ENCODE measurements at places on chromosomes 4 and X.

DNA sequence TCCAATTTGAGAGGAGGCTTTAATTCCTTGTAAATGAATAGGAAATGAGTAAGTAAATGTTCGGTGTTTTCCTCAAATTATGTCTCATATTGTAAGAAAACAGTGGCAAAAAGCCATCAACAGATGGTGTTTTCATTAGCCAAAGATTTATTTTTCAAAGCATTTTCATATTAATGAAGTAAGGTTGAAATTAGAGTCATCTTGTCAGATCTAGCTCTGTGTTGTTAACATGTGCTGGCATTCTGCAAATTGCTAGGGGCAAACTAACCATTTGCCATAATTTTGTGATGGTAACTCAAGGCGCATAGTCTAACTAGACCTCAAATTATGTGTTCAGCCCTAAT lies 24.7 kb downstream of the MID2 start:
- DNase-seq = no peak

DNA sequence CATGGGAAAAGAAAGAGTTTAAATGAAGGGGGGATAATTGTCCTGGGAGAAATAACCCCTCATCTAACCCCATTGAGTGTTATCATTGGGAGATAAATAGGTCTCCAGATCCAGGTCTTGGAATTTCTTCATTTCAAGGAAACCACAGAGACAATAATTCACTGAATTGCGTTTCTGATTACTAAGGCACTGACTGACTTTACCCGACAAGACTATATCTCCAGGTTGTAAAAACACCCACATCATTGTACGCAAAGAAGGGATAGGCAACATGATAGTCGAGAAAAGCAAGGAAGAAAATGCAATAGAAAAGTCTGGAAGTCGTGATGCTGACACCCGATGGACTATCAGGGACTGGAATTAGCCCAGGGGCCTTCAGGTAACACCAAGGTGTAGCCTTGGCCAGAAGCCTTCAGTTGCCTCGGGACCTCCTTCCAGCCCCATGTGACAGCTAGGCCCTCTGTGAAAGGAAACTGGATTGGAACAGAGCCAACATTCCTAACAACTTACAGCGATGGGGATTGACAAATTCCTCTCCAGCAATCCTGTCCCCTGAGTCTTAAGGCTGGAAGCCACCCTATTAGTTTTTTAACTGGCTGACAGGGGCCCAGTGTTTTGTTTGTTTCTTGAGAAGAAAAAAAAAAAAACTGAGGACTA lies 46.5 kb upstream of the RAB9B start:
- DNase-seq = no peak

DNA sequence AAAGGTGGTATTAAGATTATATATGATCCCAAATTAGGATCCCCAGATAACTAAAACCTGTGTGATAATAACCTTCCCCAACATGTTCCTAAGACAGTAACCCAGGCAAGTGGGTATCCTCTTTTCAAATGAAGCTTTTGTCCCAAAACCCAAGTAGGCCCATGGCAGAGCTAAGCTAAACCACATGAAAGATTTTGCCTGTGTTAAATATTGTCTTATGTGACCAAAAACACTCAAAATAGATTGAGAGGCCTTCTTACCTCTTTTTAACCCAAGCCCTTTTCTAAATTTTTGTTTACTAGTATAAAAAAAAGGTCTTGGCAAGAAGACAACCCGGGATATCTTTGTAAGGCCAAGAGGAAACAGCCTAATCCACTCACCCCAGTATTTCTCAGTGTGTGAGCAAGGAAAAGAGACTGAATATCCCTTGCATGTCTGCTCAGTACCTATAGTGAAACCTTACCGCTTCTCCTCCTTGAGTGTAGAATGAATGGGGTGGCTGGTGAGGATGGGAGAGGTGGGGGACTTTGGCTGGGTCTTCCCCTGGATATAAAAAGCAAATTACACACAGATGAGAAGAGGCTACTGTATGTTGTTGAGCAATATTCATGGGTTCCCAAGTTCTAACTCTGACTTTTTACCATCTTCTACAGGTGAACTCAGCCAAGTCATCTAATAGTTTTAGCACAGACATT lies 188.8 kb upstream of the BMP3 start:
- DNase-seq = no peak

DNA sequence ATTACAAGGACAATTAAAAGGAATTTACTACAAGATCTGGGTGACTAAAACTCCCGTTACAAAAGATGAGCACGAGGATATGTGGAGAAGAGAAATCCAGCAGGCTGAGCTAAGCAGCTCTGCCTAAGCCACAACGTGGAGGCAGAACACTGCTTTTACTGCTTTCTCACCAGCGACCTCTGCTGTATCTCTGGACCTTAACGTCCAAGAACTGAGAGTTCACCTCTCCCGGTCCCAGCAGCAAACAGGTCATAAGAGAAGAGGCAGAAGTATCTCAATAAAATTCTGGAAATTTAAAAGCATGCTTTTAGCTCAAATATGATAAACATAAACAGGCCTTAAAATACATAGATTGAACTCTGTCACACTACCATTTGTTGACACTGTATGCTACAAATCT lies 81.0 kb downstream of the ADGRA3 start:
- DNase-seq = peak; percentile 6

DNA sequence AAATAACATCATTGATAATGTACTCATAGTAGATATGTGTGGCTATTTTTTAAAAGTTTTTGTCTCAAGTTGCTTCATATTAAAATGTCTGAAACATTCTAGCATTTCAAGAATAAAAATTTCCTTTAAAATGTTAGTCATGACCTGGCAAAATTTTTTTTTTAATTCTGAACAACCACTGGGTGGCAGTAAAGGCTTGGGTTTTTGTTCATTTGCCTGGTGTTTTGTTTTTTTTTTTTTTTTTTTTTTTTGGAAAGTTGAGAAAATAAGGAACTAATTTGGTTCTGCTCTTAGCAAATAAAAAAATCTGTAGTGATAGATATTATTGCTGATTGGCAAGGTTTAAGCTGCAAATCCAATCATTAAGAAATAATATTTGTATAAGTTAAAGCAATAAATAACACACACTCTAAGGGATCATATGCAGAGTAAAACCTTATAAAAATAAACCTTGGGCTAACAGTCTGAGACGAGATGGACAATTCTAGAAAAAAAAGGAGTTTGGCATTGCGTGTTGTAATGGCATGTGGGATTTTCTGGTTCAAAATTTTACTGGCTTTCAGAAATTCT lies 81.4 kb downstream of the CEP44 start:
- peak; percentile 65 for DNase-seq

- DNase-seq = no peak
These were observed 218.7 kb upstream of the SPOCK3 start for GRCh38 chr4:167452922-167453430.

DNA sequence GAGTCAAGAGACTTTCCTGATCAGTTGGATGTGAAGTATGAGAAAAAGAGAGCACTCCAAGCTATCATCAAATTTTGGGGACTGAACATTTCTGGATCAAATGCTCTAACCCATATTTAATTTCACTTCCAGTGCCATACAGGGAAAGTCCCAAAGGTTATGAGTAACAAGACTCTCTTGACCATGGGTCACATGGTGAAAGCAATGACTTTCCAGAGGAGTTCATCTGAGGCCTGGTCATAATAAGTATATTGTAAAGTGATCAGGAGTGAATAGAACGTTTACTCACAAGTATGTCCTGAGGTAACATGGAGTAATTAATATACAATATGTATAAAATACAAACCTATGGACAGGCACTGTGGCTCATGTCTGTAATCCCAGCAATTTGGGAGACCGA lies 40.7 kb upstream of the ARMCX5 start:
- DNase-seq = peak; percentile 3

- DNase-seq = peak; percentile 35
These were observed 60.4 kb downstream of the EFNB1 start for GRCh38 chrX:68889249-68889648.

GRCh38 chr4:87150498-87151261 lies 69.7 kb downstream of the KLHL8 start:
- peak; percentile 90 for DNase-seq

GRCh38 chr4:79360006-79360405 lies 34.1 kb upstream of the NAA11 start:
- DNase-seq = no peak

DNA sequence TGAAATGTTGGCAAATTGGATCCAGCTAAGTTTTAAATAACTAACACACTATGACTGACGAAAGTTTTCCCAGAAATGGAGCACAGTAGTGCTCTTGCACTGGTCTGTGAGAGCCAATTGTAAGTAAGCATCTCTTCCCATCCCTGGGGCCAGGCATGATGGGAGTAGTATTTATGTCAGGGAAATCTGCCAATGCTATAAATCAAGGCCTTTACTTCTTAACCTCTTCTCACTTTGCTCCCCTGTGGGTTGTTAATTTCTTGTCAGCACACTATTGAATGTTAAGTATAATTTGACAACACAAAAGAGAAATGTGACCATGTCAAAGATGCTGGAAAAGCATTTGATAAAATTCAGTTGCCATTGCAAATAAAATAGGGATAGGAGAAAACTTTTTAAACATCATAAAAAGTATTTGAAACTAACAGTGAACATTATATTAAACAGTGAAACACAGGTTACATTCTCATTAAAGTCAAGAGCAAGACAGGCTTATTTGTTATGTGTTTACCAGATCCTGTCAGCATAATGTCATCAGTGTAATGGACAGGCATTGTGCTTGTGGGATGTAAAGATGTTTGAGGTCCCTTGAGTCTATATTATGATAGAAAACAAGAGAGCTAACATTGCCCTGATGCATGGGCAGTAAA lies 5.0 kb downstream of the F8A1 start:
- no peak for DNase-seq

DNA sequence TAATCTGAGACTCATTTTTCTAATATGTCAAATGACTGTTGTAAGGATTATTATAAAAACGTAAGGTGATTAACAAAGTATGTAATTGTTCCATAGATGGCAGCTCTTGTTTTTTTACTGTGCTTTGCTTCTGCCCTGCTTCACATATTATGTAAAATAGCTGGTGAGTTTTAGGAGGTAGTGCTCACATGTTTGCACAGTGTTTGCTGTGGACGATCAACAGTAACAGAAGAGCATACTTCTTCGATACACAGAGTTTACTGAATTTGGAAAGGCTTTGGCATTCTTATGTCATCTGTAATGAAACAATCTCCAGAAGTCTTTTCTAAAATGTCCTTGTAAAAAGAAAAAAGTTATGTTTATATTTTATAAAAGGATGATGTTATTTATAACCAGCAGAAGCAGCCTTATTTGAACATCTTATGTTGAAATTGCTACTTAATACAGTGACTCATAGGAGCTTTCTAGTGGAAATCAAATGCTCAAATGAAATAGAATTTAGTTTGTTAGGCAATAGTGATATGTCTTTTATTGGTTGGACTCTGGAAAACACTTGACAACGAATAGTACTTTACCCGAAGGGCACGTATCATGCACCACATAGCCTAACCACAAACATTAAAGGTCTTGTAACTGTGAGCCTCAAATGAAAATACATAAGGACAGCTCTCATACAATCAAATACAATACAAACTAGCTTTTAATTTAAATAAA lies 1.9 kb upstream of the MTTP start:
- DNase-seq = no peak

- peak; percentile 2 for DNase-seq
These were observed 89.5 kb downstream of the TASL start for GRCh38 chrX:30488092-30488491.

Data from suppressor macrophage treated with lipopolysaccharide for 4 hours (primary cell).